ENCODE measurements at places on chromosomes 11 and 22. TPM values are rescaled to one million over a fixed set of nuclear protein-coding genes. Genes with fewer than 3 reads are reported as not detected.

Gene MPEG1
- total RNA-seq = not detected

Gene KREMEN1
- total RNA-seq = 37.5 TPM

Gene AHNAK
- 10.9 TPM for total RNA-seq

Gene KBTBD3
- total RNA-seq = 2.3 TPM

Gene SLC22A8
- total RNA-seq = not detected

Gene NXPE1
- not detected for total RNA-seq

Gene CCDC88B
- 0.59 TPM for total RNA-seq

DNA sequence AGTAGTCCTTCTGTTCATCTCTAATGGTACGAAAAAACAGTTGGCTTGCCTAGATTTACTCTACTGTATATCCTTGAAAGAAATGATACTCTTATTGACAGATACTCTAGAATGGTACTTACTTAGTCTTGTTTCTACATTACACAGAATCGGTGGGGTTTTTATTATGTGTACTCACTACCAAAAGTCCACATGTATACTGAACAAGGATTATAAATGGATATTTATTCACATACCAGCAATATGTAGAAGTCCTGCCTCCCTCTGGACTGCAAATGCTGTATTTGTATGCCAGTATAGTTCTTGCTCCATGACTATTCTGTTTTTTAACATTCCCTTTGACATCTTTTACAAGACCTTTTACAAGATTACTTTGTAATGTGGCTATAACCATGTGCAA lies 13.9 kb downstream of the PCF11 start:
- H3K27ac ChIP-seq = no peak overlapping the region
- peaks cover 94% of the 10 kb centered on the region for H3K36me3 ChIP-seq
- no peaks in the 10 kb centered on the region for H3K27me3 ChIP-seq
- no peak for DNase-seq
- H3K4me3 ChIP-seq = no peak overlapping the region
- no peaks in the 10 kb centered on the region for H3K4me1 ChIP-seq

DNA sequence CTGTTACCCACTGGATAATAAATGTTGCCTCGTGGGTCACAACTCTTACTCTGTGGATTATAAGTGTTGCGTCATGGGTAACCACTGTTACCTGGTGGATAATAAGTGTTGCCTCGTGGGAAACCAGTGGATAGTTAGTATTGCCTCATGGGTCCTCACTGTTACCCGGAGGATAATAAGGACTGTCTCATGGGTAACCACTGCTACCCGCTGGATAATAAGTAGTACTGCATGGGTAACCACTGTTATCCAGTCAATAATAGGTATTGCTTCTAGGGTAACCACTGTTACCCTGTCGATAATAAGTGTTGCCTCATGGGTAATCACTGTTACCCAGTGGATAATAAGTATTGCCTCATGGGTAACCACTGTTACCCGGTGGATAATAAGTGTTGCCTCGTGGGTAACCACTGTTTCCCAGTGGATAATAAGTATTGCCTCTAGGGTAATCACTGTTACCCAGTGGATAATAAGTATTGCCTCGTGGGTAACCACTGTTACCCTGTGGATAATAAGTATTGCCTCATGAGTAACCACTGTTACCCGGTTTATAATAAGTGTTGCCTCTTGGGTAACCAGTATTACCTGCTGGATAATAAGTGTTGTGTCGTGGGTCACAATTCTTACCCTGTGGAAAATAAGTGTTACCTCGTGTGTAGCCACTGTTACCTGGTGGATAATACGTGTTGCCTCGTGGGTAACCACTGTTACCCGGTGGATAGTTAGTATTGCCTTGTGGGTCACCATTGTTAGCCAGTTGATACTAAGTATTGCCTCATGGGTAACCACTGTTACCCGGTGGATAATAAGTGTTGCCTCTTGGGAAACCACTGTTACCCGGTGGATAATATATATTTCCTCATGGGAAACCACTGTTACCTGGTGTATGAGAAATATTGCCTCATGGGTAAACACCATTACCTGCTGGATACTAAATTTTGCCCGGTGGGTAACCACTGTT lies 15.7 kb upstream of the NXPE4 start:
- H3K27ac ChIP-seq = no peak overlapping the region
- DNase-seq = no peak
- no peaks in the 10 kb centered on the region for H3K4me1 ChIP-seq
- no peaks in the 10 kb centered on the region for H3K27me3 ChIP-seq

- no peaks in the 10 kb centered on the region for H3K36me3 ChIP-seq
- no peak overlapping the region for H3K27ac ChIP-seq
- no peaks in the 10 kb centered on the region for H3K4me1 ChIP-seq
Observed at GRCh38 chr11:37409124-37409523, 811.1 kb upstream of the RAG2 start.

GRCh38 chr22:41478891-41479521 lies 10.1 kb downstream of the ACO2 start:
- no peak overlapping the region for H3K4me3 ChIP-seq
- no peak overlapping the region for H3K27ac ChIP-seq
- H3K36me3 ChIP-seq = no peaks in the 10 kb centered on the region
- H3K4me1 ChIP-seq = no peaks in the 10 kb centered on the region

DNA sequence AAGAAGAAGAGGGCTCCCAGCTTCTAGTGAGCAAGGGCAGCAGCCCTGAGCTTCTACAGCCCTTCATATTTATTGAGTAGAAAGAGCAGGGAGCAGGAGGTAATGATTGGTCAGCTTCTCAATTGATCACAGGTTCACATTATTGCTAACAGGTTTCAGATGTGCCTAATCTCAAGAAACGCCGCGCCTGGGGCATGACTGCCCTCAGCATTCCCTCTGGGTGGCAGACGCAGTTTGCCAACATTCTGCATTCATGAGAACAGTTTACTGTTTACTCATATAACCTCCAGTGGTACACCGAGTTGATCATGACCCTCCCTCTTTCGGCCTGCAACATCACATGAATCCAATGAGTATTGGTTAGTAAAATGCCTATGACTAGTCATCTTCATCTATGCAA lies 4.7 kb upstream of the ZNF74 start:
- H3K27me3 ChIP-seq = no peaks in the 10 kb centered on the region
- no peak overlapping the region for H3K27ac ChIP-seq

DNA sequence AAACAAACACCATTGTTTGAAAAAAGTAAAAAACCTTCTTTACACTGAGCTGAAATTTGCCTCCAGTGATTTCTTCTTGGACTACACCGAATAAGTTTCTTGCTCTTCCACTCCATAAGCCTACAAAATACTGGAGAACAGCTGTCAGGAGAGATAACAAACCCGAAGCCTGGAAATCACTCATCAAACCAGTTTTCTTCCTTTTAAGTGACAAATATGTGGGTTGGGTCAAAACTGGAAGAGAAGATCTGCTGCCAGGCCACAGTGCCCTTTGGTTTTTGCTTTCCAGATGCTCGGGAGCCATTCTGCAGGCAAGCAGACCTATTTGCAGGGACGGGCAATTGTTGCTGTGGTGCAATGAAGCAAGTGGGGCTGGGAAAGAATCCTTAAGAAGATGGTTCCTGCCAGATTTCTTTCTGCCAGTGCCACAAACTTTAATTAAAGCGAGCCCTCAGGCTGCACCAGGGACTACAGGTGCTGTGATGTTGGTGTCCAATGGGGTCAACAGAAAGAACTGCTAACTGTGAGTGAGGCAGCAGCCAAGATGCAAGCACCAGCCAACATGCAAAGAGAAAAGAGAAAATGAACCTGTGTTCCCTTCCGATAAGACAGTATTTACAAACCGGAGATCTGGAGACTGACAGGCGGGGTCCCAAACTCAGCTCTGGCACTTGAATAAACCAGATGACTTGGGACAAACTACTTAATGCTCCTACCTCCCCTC lies 44.8 kb upstream of the SMCO4 start:
- H3K4me1 ChIP-seq = no peaks in the 10 kb centered on the region
- H3K27ac ChIP-seq = no peak overlapping the region
- H3K27me3 ChIP-seq = no peaks in the 10 kb centered on the region

DNA sequence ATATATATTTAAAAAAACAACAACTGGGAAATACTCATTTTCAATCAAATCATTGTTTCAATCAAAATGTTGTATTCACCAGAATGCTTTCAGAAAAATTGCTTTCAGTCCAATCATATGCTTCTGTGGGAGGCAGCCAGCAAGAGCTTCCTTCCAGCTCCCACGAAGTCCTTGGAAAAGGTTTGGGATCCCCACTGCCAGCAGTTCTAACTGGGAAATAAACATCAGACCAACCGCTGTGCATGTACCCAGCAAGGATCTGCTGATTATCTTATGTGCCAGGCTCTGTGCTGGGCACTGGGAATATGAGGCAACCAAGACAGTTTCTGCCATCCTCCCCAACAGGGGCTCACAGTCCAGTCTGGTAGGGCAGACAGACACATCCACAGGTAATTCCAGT lies 10.8 kb downstream of the RPS13 start:
- H3K4me3 ChIP-seq = no peak overlapping the region
- no peaks in the 10 kb centered on the region for H3K36me3 ChIP-seq
- H3K27ac ChIP-seq = no peak overlapping the region
- no peaks in the 10 kb centered on the region for H3K4me1 ChIP-seq

DNA sequence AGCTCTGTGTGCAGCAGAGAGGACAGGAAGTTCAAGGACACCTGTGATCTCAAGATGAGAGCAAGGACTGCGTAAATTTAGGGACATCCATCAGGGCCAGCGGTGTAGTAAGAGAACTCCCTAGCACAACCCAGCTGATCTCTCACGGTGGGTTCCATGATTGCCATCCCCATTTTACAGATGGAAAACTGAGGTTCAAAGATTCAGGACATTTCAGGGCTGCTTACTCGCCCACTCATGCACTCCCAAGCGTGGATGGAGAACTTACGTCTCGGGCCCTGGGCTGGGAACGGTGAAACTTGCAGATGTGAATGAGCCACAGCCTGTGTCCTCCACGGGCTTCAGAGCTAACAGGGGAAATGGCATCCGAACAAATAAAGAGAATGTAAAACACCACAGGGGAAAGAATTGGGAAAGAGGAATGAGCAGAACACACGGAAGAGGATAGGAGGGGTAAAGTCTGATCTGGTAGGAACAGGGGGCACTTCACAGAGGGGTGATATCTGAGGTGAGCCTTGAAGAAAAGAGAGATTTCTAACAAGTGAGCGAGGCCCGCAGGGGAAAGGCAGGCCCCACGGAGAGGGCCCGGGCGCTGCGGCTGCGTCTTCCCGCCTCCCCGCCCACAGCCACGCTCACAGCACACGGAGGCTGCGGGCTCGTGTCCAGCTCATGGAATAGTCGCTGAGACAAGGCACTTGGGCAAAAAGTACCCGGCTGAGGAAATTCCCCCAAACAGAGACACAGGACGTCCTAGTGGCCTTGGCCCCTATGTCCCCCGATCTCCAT lies 55.9 kb downstream of the RPUSD4 start:
- DNase-seq = no peak
- H3K27me3 ChIP-seq = no peaks in the 10 kb centered on the region
- H3K4me3 ChIP-seq = no peak overlapping the region
- H3K27ac ChIP-seq = no peak overlapping the region
- peaks cover 14% of the 10 kb centered on the region for H3K4me1 ChIP-seq

DNA sequence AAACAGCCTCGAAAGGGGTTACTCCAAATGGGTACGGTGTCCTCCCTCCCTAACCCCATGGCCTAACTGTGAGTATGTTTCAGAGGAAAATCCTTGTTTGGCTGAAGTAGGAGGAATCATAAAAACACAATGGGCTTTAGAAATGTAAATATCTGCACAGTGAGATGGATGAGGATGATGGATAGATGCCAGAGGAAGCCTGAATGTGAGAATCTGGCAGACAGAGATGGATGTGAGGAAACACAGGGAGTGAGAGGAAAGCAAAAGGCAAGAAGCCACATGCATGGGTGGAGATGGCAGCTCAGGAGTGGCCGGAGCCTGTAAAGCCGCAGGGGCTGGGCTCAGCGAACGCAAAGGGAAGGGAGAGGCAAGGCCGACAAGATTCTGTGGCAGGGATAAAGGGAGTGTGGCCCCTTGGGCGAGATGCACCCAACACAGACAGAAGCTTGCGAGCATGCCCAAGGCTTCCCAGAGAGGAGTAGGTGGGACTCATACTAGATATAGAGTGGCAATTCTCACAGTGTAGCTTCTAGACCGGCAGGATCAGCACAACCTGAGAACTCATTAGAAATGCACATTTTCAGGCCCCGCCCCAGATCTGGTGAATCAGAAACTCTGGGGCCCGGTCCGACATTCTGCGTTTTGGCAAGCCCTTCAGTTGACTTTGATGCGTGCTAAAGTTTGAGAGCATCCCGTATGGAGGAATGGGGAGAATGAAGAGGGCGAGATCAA lies 237.3 kb upstream of the CADM1 start:
- no peaks in the 10 kb centered on the region for H3K36me3 ChIP-seq
- H3K4me3 ChIP-seq = no peak overlapping the region
- no peaks in the 10 kb centered on the region for H3K4me1 ChIP-seq
- DNase-seq = no peak
- H3K27ac ChIP-seq = no peak overlapping the region

DNA sequence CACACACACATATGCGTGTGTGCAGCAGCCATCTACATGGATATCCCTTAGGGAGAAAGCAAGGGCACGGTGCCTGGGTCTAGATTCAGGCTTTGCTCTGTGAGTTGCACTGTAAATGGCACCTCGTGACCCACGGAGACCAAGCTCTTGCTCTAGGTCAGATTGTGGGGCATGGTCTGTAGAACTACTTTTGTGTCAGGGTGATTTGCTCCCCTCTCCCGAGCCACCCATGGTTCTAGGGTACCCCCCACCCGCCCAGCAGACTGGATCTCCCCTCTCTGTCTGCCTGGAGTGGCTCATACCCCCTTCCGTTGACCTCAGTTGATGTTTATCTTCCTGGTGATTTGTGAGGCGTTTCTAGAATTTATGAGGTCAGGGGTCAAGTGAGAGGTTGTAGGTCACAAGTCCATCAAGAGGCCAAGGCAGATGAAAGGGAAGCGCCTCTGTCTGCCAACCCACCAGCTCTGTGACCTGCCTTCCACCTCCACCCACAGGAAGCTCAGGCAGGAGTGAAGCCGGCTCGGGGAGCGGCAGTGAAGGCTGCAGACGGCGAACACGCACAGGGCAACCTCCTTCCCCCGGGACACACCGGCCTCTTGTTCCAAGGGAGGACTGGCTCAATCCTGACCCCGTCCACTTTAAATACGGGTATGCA lies 76.2 kb upstream of the TTLL12 start:
- peaks cover 63% of the 10 kb centered on the region for H3K4me1 ChIP-seq
- H3K27ac ChIP-seq = peak overlapping the region; percentile 94
- H3K36me3 ChIP-seq = no peaks in the 10 kb centered on the region
- H3K4me3 ChIP-seq = peak overlapping the region; percentile 28
- peak; percentile 63 for DNase-seq
- H3K27me3 ChIP-seq = no peaks in the 10 kb centered on the region

GRCh38 chr11:71935338-71935925 lies 6.6 kb downstream of the RNF121 start:
- H3K4me1 ChIP-seq = 0 out of 2 replicates have a peak, but pooled peaks cover 2% of the 10 kb centered on the region
- no peak overlapping the region for H3K4me3 ChIP-seq
- no peak overlapping the region for H3K27ac ChIP-seq
- peaks cover 11% of the 10 kb centered on the region for H3K36me3 ChIP-seq
